ENCODE measurements at places on chromosomes 2 and 18. TPM values are rescaled to one million over a fixed set of nuclear protein-coding genes. Genes with fewer than 3 reads are reported as not detected.

The TUBA4A gene
- total RNA-seq: 221 TPM

The ALPP gene
- not detected for total RNA-seq

The SERPINB13 gene
- total RNA-seq: not detected

The ASB1 gene
- total RNA-seq: 41.8 TPM

The CFAP53 gene
- total RNA-seq: 0.25 TPM

The ARHGAP15 gene
- total RNA-seq: 36.1 TPM

The SP5 gene
- not detected for total RNA-seq

The TGFA gene
- 0.13 TPM for total RNA-seq

The CNPPD1 gene
- 53.8 TPM for total RNA-seq

The SPATA3 gene
- total RNA-seq: 0.21 TPM

The CCL20 gene
- total RNA-seq: 5.7 TPM

The RAX gene
- total RNA-seq: not detected

The ACADL gene
- total RNA-seq: not detected

The CD8B2 gene
- total RNA-seq: 4.2 TPM

The SCYGR6 gene
- total RNA-seq: not detected

The DNAJC5G gene
- not detected for total RNA-seq

The GREB1 gene
- total RNA-seq: 0.30 TPM

The COL5A2 gene
- 1.4 TPM for total RNA-seq

The PID1 gene
- total RNA-seq: not detected

The FBXO41 gene
- 39.4 TPM for total RNA-seq

The CYP26B1 gene
- total RNA-seq: not detected

The SNTG2 gene
- total RNA-seq: 1.1 TPM

The UGT1A10 gene
- total RNA-seq: not detected

The LGALSL gene
- total RNA-seq: 0.76 TPM

The ANKRD62 gene
- total RNA-seq: not detected

The UGT1A5 gene
- total RNA-seq: not detected
